Hypothalamus (tissue), 51 donors: ENCODE measurements at places on chromosomes 16 and 17.

- no peak for DNase-seq
Measured at GRCh38 chr17:11981862-11982261, 15.4 kb downstream of the ZNF18 start.

DNA sequence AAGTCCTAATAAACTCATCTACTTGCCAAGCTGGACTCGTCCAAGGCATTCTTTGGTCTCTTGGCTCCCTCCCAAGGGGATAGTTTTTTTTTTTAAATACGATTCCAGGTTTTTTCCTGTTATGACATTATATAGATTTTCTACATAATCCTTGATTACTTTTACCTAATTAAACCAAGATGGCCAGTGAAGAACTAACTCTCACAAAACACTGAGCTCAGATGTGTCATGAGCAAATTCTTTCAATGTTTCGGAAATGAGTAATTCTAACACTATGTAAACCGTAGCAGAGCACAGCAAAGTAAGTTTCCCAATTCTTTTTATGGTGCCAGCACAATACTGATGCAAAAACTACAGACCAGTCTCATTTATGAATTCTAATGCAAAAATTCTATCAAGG lies 1.8 kb downstream of the ZNF23 start:
- DNase-seq, result no peak

GRCh38 chr17:12429116-12429515 lies 236.6 kb upstream of the MYOCD start:
- no peak for DNase-seq

- DNase-seq, result no peak
Measured at GRCh38 chr16:83046664-83047063, 419.9 kb downstream of the CDH13 start.

- DNase-seq, result no peak
Measured at GRCh38 chr17:61595418-61596186, 4.6 kb upstream of the NACA2 start.

DNA sequence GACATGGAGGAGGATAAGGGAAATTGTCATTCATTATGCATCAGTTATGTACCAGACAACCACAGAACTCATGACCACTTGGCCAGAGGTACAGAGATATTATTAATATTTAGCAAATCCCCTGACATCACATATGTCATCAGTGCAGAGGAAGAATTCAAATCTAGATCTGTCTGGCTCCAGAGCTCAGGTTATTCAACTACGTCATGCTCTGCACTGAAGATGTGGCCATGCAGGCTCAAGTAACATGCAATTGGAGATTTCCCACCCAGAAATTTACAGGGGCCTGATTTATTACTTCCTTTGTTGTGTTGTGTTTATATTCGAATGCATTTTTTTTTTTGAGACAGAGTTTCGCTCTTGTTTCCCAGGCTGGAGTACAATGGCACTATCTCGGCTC lies 224.3 kb downstream of the HS3ST4 start:
- no peak for DNase-seq

- no peak for DNase-seq
Measured at GRCh38 chr17:47131761-47132160, 57.3 kb downstream of the CDC27 start.

DNA sequence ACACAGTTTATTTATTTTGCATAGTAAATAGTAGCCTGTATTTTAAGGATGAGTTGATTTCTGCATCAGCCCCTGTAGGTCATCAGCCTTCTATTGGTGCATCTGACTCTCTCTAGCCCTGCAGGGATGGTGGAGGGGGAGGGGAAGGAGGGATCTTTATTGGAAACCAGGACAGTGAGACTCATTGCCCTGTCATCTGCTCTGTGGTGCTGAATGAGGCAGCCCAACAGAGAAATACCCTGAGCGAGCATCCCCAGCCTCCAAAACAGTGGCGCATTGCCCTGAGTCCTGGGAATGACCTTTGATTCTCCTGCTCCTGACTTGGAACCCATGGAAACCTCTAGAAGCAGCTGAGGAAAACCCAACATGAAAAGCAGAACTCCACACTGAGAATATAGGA lies 45.5 kb upstream of the STH start:
- DNase-seq, result no peak

DNA sequence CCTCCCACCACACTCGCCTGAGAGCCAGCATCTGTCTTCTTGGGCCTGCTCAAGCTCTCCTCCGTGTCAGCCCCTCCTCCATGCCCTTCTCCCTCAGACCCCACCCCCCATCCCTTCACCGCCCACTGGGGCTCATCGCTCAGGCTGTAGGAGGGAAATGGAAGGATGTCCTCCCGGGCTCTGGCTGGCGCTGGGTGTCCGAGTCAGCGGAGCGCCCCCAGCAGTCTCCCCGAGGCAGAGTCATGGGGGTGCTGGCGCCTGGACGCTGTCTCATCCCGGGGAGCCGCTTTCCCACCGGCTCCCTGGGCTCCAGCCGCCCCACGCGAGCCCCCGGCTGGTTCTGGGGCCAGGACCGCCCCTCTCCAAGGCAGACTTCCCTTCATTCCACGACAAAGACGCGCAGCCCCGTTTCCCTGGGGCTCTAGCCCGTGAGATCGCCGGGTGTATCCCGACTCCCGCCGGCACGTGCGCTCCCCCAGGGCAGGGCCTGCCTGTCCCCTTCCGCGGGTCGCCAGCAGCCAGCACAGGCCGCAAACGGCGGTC lies 428 bp upstream of the ANTKMT start:
- DNase-seq, result peak; percentile 76

DNA sequence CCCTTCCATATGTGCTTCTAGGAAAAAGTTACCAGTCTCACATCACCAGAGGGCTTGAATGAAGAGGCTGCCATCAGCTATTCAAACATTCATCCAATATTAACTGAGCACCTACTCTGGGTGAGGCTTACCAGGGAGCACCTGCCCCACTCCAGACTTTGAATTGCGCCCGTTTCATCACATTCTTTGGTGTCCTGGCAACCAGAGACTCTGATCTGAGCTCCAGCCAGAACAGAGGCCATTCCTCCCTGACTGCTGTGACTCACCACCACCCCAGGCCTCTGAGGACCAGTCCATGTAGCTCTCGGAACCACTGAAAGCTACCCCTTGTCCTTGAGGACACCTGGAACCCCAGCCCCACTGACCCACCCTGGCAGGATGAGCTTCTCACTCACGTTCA lies at the start of gene C16orf96:
TSS of gene C16orf96 (plus strand) at position 229 of the 400 bp plus-strand sequence. CDS start at position 379, 150 bp downstream.
- no peak for DNase-seq

- DNase-seq, result no peak
Measured at GRCh38 chr17:17423656-17424055, 53.1 kb upstream of the MED9 start.

GRCh38 chr16:65121870-65122723 lies at the start of gene CDH11:
Gene CDH11, minus strand, starts transcription at chr16:65122063. Its CDS starts 117,194 bp downstream, at chr16:65004869.
- DNase-seq, result peak; percentile 50

GRCh38 chr17:41695134-41695661 lies 6.5 kb downstream of the EIF1 start:
- DNase-seq, result no peak

GRCh38 chr17:44097110-44097958 lies 26.1 kb downstream of the HDAC5 start:
- DNase-seq, result peak; percentile 22

DNA sequence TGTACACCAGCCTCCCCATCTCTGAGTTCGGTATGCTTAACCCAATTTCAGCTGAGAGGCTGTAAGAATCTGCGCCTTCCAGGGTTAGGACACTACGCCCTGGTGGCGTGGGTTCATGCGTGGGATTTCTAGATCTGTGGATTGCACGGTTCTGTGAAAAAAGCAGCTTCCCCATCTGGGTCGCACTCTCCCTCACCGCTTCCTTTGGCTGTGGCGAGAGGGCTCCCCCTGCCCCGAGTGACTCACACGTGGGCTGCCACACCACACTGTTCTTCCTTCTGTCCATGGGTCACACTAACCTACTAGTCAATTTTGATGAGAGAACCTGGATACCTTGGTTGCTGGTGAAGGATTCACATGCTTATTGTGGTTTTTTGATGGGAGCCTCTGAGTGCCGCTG lies 256.0 kb upstream of the MAF start:
- no peak for DNase-seq

DNA sequence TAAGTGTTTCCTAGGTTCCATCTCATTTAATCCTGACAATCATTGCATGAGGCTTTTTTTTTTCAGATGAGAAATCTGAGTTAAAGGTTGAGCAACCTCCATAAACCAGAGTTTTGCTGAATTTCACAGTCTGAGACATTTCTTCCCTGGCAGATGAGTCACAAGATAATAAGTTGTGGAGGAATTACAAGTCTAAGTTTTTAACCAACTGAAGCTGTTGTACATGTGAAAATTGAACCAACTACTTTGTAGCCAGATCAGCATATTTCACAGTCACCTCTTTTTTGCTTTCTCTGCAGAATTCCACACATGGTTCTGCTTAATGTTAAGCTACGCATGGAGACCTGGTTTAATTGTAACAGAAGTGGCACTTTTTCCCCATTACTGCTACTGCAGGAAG lies 765.6 kb downstream of the CDH11 start:
- DNase-seq, result no peak

- DNase-seq, result no peak
Measured at GRCh38 chr17:78132084-78132676, 1.6 kb downstream of the TMC8 start.

DNA sequence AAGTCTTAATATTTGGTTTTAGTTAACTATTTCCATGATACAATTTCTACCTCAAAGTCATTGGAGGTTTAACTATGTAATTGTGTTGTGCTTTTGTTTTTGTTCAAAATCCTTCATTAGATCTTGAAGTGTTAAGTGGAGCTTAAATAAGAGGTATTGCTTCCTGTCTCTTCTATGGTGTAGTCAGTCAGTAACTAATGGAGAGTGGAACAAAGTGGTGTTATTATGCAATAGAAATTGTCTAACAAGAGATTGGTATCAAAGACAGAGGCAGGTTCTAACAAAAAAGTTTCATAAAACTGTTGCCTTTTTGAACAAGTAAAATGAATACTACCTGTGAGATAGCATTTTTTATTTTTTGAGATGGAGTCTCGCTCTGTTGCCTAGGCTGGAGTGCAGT lies 45.2 kb downstream of the GRB7 start:
- no peak for DNase-seq

DNA sequence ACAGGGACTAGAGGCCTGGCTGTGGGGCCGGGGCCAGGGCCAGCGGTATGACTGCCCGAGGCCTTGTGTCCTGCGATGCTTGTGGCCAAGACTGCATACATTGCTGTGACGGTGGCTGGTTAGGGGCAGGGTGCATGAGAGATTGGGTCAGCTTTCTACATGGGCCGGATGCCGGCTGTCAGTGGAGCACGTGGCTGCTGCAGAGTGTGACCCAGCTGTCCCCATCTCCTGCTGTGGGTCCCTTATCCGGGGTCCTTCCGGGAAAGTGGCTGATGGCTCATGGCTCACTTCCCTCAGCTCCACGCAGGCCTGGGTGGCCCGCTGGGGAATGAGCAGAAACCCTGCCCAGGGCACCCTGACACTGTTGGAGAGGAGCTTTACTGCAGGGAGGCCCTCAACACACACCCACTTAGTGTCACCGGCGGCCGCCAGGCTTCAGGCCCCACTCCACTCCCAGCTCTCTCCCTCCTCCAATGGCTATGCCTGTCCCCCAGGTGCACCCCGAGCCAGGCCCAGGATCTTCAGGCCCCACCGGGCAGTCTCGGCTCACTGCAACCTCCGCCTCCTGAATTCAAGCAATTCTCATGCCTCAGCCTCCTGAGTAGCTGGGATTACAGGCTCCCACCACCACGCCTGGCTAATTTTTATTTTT lies 808 bp upstream of the RGS11 start:
- DNase-seq, result no peak

- no peak for DNase-seq
Measured at GRCh38 chr17:1561420-1562175, 994 bp downstream of the PITPNA start.

DNA sequence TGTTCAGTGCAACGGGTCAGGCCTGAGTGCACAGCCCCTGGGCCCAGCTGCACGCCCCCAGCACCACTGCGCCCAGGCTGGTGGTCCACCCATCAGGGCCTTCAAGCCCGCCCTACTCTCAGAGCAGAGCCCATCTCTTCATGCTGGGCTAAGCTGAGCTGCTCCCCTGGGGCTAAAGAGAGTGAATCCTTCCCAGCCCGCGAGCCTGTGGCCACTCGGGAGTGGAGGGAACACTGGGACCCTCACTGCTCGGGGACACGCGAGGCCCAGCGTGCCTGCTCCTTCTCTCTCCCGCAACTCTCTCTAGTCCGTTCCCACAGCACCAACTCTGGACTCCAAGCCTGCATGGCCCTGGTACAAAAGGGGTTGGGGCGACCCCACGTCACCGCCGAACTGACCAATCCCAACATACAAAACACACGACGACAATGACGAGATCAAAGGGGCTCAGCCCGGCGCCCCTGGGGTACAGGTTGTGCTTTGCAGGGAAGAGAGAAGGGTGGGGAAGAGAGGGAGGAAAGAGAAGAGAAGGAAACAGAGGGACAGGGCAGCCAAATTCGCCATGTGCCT lies 4.1 kb upstream of the SIRT7 start:
- DNase-seq, result no peak

GRCh38 chr17:82909322-82909904 lies 69.6 kb upstream of the ZNF750 start:
- no peak for DNase-seq

DNA sequence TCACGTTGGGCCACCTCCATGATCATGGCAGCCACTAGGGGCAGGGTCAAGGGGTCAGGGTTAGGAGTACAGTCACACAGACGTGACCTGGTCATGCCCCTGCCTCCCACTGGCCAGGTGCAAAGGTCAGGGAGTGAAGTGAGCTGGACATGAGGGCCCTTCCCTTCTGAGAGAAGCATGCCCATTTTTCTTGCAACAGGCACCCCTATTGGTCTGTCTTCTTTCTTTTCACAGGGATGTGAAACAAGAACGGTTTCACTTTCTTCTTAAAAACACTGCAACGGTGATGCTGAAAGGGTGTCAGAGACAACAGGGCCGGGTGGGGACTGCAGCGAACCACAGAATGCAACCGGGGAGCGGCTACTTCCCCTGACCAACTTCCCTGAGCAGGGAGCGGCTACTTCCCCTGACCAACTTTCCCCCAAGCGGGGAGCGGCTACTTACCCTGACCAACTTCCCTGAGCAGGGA lies 52.1 kb upstream of the DOC2B start:
- no peak for DNase-seq

DNA sequence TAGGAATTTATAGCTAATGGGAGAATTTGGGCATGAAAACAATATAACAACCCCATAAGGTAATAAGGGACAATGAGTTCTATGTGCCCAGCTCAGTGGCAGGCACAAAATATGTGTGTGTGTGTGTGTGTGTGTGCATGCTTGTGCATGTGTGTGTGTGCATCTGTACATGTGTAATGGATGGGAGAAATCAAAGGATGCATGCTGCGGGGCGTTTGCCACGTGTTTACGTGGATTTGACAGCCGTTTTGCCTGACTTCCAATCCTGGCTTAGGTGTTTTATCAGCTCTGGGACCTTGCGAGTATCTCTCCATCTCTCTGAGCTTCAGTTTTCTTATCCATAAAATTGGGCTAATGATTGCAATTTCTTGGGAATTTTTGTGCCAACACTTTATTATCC lies 108.4 kb downstream of the IRX5 start:
- DNase-seq, result no peak

- no peak for DNase-seq
Measured at GRCh38 chr16:15777533-15778203, 79.2 kb downstream of the MYH11 start.
